BJ (cell line): ENCODE measurements at places on chromosomes 2 and 18.

- DNase-seq, result peak; percentile 75
Measured at GRCh38 chr2:216426166-216426777, 14.0 kb downstream of the SMARCAL1 start.

GRCh38 chr2:170165129-170165528 lies 12.8 kb upstream of the MYO3B start:
- no peak for DNase-seq

DNA sequence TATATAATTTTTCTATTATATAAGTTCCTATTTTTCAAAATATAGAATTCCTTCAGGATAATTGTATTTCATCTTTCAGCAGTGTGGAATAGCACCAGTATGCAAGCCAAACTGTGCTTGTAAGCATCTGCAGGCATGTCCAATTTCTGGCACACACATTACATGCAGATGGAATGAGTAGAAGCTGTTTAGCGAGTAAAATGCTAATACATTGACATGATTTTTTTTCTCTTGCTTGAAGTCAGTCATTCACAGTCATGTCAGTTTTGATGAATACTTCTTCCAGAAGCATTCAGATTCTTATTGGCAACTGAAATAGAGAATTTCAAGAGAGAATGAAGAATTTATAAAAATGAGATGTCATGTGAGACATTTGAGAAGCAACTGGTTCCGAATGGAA lies 109.4 kb downstream of the CERS6 start:
- DNase-seq, result no peak

GRCh38 chr2:86238354-86238753 lies 39.1 kb downstream of the MRPL35 start:
- no peak for DNase-seq

GRCh38 chr2:176583607-176584006 lies 314.4 kb downstream of the MTX2 start:
- peak; percentile 12 for DNase-seq

- no peak for DNase-seq
Measured at GRCh38 chr2:181085734-181086133, 105.3 kb downstream of the UBE2E3 start.

DNA sequence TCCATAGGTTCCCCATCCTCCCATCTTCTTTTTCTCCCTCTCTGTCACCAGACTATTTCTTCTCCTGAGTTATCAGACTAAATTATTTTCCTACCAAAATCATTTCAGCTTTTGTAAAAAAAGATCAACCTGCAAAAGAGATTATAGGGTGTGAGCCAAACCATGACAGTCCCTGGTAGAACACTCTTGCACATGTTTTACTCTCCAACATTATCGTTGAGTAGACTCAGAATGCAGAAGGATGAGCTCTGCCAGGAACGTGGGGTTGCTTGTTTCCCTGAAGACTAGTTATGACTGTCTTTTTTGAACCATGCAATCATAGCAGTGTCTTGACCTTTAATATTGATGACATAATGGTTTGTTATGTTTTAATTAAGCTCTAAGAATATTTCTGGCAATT lies 360.1 kb upstream of the VWC2L start:
- DNase-seq, result no peak

GRCh38 chr2:85240055-85240454 lies 87.7 kb downstream of the TGOLN2 start:
- DNase-seq, result no peak

DNA sequence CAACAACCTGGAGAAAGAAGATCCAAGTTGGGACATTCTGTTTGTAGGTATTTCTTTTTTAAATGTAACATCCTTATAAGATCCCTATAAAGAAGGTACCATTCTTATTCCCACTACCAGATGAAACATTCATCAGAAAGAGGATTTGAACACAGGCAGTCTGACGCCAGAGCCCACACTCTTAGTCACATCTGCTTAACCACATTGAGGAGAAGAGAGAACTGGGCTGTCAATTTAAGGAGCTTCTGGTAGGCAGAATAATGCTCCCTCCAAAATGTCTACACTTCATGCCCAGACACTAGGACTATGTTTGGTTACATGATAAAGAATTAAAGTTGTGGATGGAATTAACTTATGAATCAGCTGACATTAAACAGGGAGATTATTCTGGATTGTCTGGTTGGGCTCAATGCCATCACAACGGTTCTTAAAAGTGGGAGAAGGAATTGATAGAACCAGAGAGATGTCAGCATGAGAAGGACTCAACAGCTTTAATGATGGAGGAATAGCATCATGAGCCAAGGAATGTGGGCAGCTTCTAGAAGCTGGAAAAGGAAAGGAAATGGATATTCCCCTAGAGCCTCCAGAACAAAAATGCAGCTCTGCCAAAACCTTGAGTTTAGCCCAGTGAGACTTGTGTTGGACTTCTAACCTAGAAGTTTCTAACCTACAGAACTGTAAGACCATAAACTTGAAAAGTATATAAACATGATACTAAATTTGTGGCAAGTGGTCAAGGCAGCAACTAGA lies 82.2 kb downstream of the KLF7 start:
- DNase-seq, result no peak

- DNase-seq, result no peak
Measured at GRCh38 chr2:180905002-180905401, 75.4 kb upstream of the UBE2E3 start.

GRCh38 chr2:132665401-132666140 lies 4.4 kb downstream of the LYPD1 start:
- no peak for DNase-seq

GRCh38 chr2:157168501-157168900 lies 89.0 kb upstream of the GALNT5 start:
- DNase-seq, result no peak

- DNase-seq, result no peak
Measured at GRCh38 chr2:74526649-74527230, 709 bp upstream of the DQX1 start.

DNA sequence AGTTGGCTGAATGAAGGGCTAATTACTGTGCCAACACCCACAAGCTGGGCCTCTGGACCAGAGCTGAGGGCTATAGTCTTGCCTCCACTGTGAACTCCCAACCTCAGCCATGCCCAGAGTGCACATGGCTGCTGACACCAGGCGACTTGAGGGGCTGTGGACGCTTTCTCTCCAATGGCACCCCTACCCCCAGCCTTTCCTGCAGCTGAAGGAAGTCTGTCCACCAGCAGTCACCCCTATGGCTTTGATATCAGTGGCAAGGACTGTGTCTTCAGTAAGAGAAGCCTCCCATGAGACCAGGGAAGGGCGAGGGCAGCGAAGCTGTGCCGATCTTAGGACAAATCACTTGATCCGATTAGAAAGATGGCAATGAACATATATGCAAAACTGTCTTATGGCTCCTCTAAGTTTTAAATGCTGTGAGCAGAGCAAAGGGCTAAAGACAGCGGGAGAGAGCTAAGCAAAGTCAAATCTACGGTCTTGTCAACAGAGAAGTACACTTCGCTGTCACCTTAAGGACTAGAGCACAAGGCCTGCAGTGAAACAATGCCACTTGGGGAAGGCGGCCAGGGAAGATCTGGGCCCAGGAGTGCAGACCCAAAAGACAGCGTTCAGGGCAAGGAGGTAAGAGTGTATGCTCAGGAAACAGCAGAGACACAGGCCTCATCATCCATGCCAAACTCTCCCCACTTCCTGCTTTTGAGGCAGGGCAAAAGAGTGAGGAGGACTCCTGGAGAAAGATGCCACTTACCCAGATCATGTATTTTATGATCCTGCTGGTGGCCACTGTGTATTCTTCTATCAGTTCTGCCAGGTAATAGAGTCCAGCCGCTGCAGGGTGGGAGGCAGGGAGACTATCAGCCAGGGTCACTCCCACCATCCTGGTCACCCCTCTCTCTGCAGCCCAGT lies 1.5 kb downstream of the TEX261 start:
- no peak for DNase-seq
